ENCODE measurements at places on chromosomes 7 and 10.
A peak's percentile ranks its signal among the peaks of the same experiment; 100 is the strongest.

DNA sequence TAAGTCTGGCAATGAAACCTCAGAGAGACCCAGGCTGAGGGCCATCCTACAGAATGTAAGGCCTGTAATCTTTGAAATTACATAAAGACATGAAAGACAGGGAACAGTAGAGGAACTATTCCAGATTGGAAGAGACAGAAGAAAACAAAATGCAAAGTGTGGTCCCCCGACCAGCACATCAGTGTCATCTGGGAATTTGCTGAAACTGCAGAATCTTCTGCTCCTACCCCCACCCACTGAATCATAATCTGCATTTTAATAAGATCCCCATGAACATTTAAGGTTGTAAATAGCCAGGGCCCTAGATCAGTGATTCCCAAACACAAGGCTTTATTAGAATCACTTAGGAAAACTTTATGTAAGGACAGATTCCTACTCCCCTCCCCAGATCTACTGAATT lies 154.4 kb downstream of the NOC3L start:
- DNase-seq, result no peak

- peak; percentile 83 for DNase-seq
Measured at GRCh38 chr7:47402941-47403866, 178.7 kb downstream of the TNS3 start.

GRCh38 chr7:150969475-150969874 lies 8.6 kb downstream of the KCNH2 start:
- DNase-seq, result no peak

GRCh38 chr7:91533996-91534395 lies 269.8 kb downstream of the FZD1 start:
- no peak for DNase-seq

- no peak for DNase-seq
Measured at GRCh38 chr10:21217748-21218367, 307.6 kb downstream of the SKIDA1 start.

- DNase-seq, result no peak
Measured at GRCh38 chr7:81140775-81141174, 221.9 kb upstream of the SEMA3C start.

DNA sequence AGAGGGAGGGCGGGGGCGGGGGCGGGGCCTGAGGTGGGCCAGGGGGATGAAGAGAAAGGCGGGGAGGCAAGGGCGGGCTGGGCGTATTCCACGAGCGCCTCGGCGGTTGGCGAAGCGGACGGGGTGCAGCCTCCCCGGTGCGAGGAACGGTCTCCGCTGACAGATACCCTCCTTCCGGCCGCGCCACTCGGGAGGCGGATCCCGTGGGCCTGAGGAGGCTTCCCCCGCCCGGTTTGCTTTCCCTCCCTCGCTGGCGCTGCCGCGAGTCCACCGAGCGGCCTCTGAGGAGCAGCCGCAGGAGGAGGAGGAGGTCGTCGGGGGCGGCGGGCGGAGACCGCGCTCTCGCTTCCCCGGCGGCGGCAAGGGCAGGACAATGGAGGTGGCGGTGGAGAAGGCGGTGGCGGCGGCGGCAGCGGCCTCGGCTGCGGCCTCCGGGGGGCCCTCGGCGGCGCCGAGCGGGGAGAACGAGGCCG lies at the start of gene TRIM24:
TRIM24 (plus strand) TSS at position 84 of the 473 bp plus-strand sequence; CDS start at position 374, 290 bp downstream.
- DNase-seq, result no peak

DNA sequence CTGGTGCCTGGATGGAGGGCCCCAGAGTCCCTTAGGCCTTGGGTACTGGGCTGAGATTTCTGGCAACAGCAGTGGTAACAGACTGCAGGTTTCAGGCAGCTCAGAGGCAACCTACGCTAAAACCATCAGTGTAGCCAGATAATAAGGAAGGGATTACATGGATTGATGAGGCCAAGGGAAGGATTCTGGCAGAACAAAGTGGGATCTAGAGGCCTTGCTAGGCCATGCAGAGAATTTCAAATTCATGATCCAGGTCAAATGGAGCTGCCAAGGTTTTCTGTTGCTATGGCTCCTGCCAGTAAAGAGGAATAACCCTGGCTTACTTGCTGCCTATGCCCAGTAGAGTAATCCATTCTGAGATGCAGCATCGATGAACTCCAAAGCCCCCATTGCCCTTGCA lies 445.7 kb downstream of the ADRA2A start:
- DNase-seq, result no peak

GRCh38 chr10:6465854-6466601 lies 114.0 kb downstream of the PRKCQ start:
- DNase-seq, result no peak

- DNase-seq, result no peak
Measured at GRCh38 chr10:98260752-98261151, 7.2 kb downstream of the LOXL4 start.

DNA sequence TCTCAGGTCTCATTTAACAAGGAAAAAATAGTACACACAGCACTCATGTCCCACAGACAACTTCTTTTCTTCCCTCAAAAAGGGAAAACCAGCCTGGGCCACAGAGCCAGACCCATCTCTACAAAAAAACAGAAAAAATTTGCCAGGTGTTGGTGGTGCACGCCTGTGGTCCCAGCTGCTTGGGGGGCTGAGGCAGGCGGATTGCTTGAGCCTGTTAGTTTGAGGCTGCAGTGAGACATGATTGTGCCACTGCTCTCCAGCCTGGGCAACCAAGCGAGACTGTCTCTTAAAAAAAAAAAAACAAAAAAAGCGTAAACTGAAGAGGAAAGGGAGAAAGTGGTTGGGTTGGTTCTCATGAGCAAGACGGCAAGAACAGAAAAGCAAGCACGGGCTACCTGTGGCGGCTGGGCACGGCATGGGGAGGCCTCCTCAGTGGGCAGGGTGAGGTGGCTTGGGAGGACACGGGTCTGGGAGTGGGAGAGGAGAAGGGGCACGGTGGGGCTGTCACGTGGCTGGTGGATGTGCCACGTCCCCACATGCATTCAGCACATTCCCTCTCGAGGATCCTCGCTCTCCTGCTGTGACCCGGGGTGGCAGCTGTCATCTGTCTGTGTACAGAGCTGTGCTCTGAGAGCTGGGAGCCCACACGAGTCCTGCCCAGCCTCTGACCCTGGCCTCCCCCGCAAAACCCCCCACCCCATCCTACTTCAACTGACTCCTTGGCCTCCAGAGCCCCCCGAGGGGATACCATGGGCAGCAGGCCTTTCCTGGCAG lies 219.7 kb downstream of the MLLT10 start:
- no peak for DNase-seq

DNA sequence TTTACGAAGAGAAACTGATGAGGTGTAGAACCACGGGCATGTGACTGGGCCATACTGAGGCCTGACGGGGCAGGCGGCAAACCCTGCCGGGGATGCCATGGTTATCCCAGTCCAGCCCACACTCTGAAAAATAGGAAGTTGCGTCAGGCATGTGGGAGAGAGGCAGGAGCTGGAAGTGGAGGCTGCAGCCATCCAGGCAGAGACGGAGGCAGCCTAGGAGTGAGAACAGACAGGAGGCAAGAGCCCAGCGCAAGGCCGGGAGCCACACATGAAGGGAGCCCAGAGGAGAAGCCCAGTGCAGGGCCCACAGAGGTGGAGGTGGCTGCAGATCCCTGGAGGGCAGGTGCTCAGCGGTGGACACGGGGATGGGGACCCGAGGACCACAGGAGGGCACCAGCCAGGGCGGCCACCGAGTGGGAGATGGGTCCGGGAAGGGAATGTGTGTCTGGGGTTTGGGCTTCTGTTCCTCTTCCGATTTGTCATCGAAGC lies 175.2 kb upstream of the PPP2R2D start:
- DNase-seq, result no peak

DNA sequence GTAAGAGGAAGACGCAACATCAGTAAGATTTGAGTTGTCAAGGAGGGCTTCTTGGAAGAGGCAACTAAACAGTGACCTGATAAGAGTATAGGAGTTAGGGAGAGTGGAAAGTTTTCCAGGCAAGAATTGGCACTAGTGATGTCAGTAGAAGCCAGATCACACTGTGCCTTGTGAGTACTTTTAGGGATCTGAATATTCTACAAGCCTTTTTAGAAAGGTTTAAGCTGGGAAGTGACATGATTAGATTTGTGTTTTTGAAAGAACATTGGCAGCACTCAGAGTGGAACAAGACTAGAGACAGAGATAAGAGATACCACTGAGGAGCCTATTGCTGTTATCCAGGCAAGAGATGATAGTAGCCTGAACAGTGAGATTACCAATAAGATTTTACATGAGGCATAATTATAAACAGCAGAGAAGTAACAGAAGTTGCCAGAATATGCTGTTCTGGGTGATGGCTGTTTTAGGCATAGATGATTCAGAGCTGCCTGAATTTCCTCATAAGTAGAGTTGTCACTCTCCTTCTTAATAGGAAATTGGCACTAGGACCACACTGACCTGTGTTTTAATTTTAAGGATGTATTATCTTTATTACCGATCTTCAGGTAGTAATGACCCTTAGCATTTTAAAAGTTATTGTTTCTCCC lies 45.6 kb downstream of the NHLRC2 start:
- no peak for DNase-seq

GRCh38 chr7:79880312-79880711 lies 254.3 kb upstream of the GNAI1 start:
- no peak for DNase-seq

DNA sequence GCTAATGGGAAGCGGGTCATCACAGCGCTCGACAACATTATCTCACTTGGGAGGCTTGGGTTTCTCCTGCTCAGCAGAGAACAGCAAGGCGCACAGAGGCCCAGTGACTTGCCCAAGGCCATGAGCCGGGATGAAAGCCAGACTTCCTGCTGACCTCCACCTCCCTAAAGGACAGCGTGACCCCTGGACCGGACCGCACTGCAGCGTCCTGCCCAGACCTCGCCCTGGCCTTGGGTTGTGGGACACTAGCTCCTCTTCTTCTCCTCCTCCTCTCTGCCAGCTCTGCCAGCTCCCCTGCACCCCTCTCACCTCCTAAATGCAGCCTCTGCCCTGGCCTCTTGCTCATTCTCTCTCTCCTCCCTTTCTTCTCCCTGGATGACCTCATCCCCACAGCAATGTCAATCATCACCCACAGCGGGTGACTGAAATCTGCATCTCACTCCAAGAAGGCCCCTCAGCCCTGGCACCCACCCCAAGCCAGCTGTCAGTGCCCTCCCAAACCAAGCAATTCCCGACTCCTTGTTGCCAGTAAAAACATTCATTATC lies 19.4 kb downstream of the SPOCK2 start:
- no peak for DNase-seq

- DNase-seq, result no peak
Measured at GRCh38 chr10:48811461-48811860, 126.8 kb downstream of the WDFY4 start.

- peak; percentile 45 for DNase-seq
Measured at GRCh38 chr10:42951486-42952251, 125.2 kb upstream of the RET start.

DNA sequence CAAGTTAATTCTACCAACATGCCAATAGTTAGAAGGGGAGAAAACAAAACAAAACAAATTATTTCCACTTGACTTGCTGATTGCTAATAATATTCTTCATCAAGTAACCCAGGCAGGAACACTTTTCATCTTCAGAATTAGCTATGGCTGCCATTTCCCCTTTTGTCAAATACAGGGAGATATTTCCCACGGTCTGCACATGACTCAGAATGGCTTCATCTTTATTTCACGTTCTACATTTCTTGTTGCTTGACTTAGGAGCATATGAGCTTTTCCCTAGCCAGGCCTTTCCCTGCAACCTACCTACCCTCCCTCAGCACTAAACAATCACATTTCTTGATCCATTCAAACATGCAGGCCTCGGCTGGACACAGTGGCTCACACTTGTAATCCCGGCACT lies 6.5 kb downstream of the CPVL start:
- DNase-seq, result no peak

DNA sequence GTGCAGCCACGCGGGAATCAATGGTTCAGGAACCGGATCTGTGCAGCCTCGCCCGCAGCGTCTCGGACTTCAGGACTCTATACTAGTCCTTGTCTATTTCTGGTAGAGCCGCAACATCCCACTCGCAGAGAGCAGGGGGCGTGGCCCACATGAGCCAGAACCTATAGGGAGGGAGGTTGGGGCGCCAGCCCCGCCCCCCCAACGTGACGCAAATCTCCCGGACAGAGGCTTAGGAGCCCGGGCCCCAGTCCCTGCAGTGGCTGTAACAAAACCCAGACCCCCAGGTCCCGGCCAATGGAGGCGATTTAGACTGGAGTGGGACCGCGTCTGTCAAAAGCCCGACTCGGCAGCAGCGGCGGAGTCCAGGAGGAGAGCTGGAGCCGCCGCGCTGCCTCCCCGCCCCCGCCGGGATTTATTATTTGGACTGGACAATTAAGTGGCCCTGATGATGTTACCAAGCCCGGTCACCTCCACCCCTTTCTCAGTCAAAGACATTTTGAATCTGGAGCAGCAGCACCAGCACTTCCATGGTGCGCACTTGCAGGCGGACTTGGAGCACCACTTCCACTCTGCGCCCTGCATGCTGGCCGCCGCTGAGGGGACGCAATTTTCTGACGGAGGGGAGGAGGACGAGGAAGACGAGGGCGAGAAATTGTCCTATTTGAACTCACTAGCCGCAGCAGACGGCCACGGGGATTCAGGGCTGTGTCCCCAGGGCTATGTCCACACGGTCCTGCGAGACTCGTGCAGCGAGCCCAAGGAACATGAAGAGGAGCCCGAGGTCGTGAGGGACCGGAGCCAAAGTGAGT lies at the start of gene NKX2-3:
NKX2-3 (plus strand) TSS at position 256 of the 809 bp plus-strand sequence; CDS start at position 446, 190 bp downstream.
- peak; percentile 76 for DNase-seq

DNA sequence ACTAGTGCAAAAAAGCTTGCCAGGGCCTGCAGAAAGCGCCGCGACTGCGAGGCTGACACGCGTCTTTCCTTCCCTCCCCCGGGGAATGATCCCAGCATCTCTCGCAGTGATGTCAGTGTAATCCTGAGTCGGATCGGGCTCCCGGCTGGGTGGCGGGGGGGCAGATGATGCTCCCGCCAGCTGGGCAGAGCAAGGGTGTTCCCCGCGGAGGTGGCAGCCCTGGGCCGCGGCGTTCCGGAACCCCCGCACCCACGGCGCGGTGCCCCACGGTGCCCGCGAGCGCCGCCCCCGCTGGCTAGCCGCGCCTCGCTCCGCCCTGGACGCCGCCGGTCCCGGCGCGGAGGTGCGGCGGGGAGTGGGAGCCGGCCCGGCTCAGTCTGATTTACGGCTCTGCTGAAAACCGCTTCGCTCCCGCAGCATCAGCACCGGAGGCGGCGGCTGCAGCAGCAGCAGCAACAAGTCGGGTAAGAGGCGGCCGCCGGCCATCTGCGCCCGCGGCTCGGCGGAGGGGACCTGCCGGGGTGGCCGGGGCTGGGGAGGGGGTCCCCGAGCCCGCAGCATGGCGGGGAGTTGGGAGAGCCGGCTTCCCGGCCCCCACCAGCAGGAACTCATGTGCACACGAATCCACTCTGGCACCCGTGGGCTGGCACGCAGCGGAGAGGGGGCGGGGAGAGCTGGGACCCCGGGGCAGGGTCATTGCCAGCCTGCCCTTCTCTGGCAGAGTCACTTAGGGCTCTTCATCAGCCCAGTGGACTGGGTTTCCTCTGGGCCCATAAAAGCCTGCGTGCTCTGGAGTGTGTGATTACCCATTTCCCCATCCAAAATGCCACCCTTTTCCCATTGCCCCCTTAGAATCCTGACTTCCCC lies at the start of gene ZNF365:
ZNF365 (plus strand) TSS at position 375 of the 867 bp plus-strand sequence. CDS start 1,825 bp downstream, outside the sequence.
- DNase-seq, result peak; percentile 44

- DNase-seq, result no peak
Measured at GRCh38 chr10:71584461-71584860, 135.1 kb downstream of the C10orf105 start.
